ENCODE measurements at places on chromosomes 4 and X.

DNA sequence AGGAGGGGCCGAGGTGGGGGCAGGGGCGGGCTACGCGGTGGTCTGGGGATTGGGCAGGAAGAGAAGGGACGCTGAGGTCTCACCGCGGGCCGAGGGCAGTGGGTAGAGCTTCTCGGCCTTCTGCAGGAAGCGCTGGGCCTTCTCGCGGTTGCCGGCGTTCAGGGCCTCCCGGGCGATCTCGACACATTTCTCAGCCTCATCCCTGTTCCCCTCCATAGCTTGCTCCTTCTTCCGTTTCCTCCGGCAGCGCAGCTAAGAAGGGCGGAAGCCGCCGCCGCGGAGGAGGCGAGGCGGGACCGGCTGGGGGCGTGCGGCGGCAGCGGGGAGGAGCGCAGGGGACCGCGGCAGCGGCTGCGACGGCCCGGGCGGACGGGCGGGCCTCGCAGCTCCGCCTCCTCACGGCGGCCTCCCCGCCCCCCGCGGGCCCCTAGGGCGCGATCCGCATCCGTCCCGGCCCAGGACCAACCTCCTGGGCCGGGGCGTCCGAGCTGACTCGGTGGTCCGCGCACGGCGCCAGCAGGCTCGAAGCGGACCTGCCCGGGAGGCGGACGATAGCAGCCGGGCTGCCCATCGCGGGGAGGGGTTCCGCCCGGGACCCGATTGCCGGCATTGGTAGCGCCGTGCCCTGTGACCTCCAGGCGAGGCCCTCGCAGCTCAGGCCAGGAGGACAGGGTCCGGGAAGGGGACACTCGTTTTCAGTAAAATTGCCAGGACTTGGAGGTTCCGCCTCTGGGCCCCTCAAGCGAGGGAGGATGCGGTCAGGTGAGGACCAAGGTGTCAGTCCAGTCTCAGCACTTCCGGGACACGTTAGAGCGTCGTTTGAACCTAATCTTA is at the start of gene DNAJB14:
TSS of gene DNAJB14 (minus strand) at position 263 of the 834 bp plus-strand sequence. CDS start at position 216, 47 bp downstream.
- DNase-seq = peak; percentile 90

GRCh38 chrX:134010690-134011089 is 25.3 kb upstream of the GPC3 start:
- DNase-seq = no peak

DNA sequence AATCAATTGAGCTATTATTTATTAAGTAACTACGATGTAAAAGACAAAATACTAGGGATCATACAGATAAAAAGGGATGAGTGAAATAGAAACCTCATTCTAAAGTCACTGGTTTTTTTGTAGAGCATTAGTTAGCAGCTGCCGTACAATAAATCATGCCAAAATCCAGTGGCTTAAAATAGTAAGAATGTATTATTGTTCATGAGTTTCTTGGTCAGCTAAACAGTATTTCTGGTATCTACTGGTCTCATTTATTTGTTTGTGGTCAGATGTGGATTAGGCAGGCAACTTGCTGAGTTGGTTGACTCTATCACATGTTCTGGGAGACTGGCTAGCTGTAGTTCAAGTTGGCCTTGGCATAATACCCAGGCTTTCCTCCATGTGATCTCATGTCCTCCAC is 667.3 kb downstream of the GALNTL6 start:
- no peak for DNase-seq

DNA sequence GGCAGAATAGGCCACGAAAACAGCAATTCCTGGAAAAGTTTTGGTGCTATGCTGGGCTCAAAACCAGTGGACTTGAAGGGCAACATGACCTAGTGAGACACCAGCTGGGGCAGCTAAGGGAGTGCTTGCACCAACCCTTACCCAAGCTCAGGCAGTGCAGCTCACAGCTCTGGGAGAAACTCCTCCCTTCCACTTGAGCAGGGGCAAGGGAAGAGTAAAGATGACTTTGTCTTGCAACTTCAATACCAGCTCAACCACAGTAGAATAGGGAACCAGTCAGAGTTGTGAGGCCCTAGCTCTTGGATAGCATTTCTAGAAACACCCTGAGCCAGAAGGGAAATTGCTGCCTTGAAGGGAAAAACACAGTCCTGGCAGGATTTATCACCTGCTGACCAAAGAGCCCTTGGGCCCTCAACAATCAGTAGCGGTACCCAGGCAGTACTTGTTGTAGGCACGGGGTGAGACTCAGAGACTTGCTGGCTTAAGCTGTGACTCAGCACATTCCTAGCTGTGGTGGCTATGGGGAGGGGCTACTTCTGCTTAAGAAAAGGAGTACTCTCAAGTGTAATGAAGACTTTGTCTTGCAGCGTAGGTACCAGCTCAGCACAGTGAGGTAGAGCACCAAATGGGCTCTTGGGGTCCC is 19.7 kb upstream of the ABCG2 start:
- DNase-seq = no peak

DNA sequence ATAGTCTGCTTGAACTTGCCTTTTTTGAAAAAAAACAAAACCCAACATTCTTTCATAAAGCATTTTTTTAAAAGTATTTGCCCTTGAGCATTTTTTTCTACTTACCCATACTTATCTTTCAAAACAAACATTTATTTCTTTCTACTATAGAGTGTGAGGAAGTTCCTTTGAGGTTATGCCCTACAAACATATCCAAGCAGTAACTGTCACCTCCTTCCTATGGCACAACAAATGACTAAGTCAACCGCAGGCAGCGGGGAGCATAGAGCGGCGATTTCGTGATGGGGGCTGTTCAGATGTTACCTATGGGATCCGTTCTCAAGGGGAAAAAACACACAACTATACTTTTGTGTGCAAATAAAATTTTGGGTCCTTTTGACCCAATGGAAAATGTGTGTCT is 19.4 kb downstream of the SPRY1 start:
- DNase-seq = no peak

DNA sequence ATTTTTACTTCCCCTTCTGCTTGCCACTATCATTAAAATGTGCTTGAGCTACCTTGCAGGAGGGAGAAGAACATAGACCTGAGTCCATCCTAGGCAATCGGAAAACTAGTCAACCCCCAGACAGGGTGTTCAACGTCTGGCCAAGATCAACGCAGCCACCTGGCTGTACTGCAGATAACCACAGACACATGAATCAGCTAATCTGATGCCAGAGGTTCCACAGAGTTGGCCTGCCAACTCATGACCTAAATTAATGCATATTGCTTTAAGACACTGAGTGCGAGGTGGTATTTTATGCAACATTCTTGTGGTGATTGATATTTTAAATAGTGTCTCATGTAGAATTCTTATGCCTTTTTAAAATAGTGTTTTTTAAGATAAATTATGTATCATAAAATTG is 1283.8 kb upstream of the PABPC4L start:
- DNase-seq = no peak

- no peak for DNase-seq
Measured at GRCh38 chr4:175716961-175717360, 95.1 kb downstream of the GPM6A start.

GRCh38 chr4:139534287-139534950 is 21.6 kb downstream of the SETD7 start:
- no peak for DNase-seq

DNA sequence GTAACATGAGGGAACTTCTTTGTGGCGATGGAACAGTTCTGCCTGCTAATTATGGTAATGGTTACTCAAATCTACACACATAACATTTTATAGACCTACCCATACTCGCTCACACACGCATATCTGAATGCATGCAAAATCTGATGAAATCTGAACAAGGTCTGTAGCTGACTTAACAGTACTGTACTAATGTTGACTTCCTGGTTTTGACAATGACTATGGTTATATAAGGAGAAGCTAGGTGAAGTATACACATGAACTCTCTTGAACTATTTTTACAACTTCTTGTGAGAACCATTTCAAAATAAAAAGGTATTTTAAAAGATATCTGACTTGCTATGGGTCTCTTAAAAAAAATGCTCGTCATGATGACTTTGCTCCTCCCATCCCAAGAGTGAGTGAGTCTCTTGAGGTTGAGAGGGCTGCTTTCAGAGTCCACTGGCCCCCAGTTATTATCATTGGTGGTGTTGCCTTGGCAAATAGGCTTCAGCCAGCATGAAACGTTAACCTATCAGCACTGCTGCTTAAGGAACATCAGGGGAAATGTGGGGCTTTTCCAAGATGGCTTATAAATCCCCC is 99.8 kb downstream of the MTMR1 start:
- DNase-seq = no peak

DNA sequence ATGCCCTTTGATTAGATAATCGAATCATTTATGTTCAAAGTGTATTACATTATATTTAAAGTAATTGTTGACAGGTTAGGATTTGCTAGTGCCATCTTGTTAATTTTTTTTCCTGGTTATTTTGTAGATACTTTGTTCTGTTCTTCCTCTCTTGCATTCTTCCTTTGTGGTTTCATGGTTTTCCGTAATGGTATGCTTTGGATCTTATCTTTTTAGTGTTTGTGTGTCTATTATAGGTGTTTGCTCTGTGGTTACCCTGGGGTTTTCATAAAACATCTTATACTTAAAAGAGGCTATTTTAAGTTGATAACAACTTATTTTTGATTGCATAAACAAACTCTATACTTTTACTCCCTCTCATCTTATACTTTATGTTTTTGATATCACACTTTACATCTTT is 108.2 kb upstream of the SRD5A3 start:
- DNase-seq = no peak

- DNase-seq = no peak
Measured at GRCh38 chr4:79178760-79179159, 147.1 kb downstream of the NAA11 start.

DNA sequence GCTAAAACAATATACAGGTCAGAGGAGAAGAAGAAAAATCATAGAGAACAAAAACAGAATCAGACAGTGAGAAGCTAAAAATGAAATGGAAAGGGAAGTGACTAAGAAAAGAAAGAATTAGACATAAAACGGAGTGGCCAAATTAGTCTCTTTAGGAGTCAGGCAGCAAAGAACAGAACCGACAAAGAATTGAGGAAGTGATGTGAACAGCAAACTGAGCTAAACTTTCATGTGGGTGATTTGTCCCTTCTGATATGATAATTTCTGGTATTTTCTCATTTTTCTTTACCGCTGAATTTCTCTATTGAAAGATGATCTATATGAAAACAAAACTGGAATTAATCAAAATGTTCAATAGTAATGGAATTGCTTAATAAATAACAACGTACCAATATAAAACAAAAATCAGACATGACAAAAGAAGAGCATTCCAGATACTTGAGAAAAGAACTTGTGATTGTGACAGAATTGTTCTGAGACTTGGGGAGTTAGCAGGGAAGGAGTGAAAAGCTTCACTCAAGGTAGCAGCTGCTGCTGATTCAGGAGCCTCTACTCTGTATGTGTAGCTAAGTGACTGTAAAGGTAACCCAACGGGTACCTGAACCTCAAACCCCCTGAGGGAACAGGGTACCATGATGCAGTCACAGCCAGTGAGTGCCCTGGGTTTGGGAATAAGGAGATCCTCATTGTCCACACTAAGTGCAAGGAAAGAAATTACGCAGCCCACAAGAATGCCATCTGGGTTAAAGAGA is 8.8 kb downstream of the TAPT1 start:
- DNase-seq = no peak

All from osteocyte (in vitro differentiated cells).